IMR-90 (cell line): ENCODE measurements at places on chromosomes 4 and X. TPM values are rescaled to one million over a fixed set of nuclear protein-coding genes. Genes with fewer than 3 reads are reported as not detected.

Gene GLRA2
- not detected in 2 replicates for total RNA-seq

Gene FGF5
- 18.6 and 35.8 TPM in 2 replicates for total RNA-seq

Gene CPE
- 3.6 and 4.4 TPM in 2 replicates for total RNA-seq

DNA sequence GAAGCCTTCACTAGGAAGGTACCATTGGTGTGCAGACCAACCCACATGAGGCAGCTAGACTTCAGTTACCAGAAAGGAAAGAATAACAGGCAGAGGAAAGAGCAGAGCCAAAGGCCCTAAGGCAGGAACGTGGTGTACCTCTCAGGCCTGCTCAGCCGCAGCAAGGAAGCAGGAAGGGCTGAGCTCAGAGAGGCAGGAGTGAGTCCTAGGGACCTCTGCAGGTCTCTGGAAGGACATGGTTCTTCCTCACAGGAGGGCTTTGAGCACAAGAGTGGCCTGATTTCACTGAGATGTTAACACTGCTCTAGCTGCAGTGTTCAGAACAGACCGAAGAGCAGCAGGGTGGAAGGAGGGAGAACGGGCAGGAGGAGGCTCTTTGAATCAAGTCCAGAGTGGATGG, 124.6 kb downstream of the DCHS2 start:
- H3K4me1 ChIP-seq, result no peaks in the 10 kb centered on the region
- no peak overlapping the region for H3K4me3 ChIP-seq
- no peaks in the 10 kb centered on the region for H3K36me3 ChIP-seq
- DNase-seq, result no peak

- no peak overlapping the region for H3K27ac ChIP-seq
- H3K36me3 ChIP-seq, result no peaks in the 10 kb centered on the region
Observed at GRCh38 chr4:791898-792625, 33.9 kb downstream of the CPLX1 start.

DNA sequence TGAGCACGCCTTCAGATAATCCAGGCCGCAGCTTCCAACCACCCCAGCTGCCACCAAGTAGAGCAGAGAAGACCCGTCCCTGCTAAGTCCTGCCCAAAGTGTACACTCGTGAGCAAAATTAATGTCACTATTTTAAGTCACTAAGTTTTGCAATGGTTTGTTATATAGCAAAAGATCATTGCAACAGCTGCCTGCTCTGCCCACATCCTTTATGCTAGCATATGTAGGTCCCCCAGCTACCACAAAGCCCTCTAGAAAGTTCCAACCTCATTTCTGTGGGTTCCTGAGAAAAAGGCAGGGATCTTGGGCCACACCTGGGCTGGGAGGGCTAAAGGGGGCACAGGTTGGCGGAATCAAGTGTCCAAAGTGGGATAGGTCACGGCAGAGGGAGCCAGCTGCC, 346.9 kb downstream of the BCOR start:
- H3K4me3 ChIP-seq, result no peak overlapping the region
- no peaks in the 10 kb centered on the region for H3K36me3 ChIP-seq
- H3K27ac ChIP-seq, result no peak overlapping the region
- peaks cover 4% of the 10 kb centered on the region; the same call in 1 of the 2 replicates for H3K4me1 ChIP-seq
- no peak for DNase-seq
- peaks cover 3% of the 10 kb centered on the region for H3K27me3 ChIP-seq

DNA sequence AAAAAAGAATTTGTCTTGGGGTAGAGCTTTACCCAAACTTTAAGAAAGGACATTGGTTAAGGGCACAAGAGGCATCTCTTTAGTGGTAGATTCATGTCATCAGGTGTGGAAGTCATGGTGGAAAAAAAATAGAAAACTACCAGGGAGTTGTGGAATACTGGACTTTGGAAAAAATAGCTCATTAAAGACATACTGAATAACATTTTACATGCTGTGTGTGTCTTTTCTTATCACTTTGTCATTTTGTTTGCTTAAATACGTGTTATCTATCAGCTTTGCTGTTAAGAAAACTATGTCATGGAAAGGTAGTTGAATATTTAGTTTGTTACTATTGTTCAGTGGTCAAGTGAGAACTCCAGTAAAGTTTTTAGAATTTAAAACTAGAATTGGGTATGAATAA, 147.0 kb downstream of the CCSER1 start:
- H3K4me1 ChIP-seq, result no peaks in the 10 kb centered on the region
- H3K27me3 ChIP-seq, result no peaks in the 10 kb centered on the region
- no peak overlapping the region for H3K4me3 ChIP-seq
- no peak overlapping the region for H3K27ac ChIP-seq
- H3K36me3 ChIP-seq, result no peaks in the 10 kb centered on the region

DNA sequence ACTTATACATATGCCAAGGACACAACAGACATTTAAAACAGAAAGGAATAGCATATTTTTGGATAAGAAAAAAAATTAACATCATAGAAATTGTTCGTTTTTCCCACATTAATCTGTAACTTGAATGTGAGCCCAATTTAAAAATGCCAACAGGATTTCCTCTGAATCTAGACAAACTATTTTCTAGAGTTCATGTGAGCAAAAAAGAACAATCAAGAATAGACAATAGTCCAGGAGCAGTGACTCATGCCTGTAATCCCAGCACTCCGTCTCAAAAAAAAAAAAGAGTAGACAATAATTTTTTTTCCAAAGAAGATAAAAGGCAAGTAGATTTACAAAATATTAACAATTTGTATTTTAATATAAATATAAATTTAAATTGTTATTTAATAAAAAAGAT, 73.7 kb upstream of the DUSP21 start:
- no peak overlapping the region for H3K27ac ChIP-seq
- DNase-seq, result no peak
- H3K36me3 ChIP-seq, result no peaks in the 10 kb centered on the region

DNA sequence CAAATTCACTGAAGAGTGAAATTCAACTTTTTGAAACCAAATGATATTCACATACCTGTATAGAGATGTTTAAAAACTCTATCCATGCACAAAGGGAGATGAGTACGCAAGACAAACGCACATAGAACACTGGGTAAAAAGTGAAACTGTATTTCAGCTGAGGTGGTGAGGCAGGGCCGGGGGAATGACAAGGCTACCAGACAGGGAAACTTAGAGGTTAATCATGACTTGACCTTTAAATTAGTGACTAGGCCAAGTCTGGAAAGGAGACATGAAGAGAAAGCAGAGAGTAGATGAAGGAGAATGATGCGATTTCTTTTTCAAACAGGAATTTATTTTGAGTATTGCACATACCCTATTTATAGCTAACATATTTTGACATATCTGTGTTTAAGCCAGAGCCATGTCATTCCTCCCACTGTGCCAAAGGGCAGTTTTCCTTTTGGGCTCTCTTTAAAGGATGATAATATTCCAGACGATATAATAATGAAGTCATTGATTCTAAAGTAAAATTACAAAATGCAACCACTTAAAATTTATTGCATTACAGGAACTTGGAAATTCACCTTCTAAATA, 49.4 kb downstream of the ARHGEF6 start:
- H3K27ac ChIP-seq, result no peak overlapping the region
- no peaks in the 10 kb centered on the region for H3K36me3 ChIP-seq
- DNase-seq, result no peak
- no peaks in the 10 kb centered on the region for H3K4me1 ChIP-seq

GRCh38 chr4:1241936-1242505, 6.9 kb downstream of the CTBP1 start:
- no peaks in the 10 kb centered on the region for H3K27me3 ChIP-seq
- DNase-seq, result no peak
- no peak overlapping the region for H3K27ac ChIP-seq
- H3K4me1 ChIP-seq, result peaks cover 13% of the 10 kb centered on the region

GRCh38 chr4:163309466-163309865, 22.9 kb downstream of the NPY1R start:
- no peaks in the 10 kb centered on the region for H3K27me3 ChIP-seq
- no peak overlapping the region for H3K27ac ChIP-seq
- no peaks in the 10 kb centered on the region for H3K4me1 ChIP-seq
- DNase-seq, result no peak
- no peaks in the 10 kb centered on the region for H3K36me3 ChIP-seq
- no peak overlapping the region for H3K4me3 ChIP-seq

DNA sequence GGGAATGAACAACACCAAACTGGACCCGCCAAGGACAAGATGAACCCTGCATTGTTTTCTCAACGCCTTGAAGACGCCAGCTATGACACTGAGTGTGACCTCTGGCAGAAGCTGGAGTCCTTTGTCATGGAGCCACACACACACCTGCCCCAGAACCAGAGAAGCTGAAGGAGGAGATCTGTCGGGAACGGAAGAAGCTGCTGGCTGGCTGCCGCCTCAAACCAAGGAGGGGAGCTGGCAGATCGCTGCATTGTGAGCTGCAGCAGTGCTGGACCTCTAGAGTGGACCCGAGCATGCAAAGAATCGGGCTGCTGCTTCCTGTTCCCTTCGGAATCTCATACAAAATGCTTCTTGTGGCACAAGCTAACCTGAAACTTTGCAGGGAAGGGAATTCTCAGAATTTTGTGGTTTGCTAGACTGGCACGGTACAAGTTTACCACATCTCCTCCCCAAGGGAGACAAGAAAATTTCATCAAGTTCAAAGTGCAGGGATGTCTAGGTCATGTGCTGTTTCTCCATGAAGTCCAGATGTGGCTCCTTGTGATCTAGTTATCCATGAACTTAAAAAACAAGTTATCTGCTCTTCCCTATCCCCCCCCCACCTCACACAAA, 23.4 kb upstream of the GLRB start:
- 0 out of 2 replicates have a peak, but pooled peaks cover 2% of the 10 kb centered on the region for H3K4me1 ChIP-seq
- no peak overlapping the region for H3K27ac ChIP-seq
- no peaks in the 10 kb centered on the region for H3K27me3 ChIP-seq
- no peak for DNase-seq

- H3K27ac ChIP-seq, result peak overlapping the region; percentile 74; the same call in 1 of the 2 replicates
- DNase-seq, result peak; percentile 17
- no peak overlapping the region for H3K4me3 ChIP-seq
- peaks cover 12% of the 10 kb centered on the region for H3K4me1 ChIP-seq
Observed at GRCh38 chr4:71267244-71267643, 71.6 kb upstream of the SLC4A4 start.

GRCh38 chr4:40059362-40059761, 2.7 kb downstream of the N4BP2 start:
- H3K27me3 ChIP-seq, result no peaks in the 10 kb centered on the region
- H3K4me3 ChIP-seq, result no peak overlapping the region
- H3K4me1 ChIP-seq, result no peaks in the 10 kb centered on the region

GRCh38 chr4:158056689-158057245, 116.1 kb downstream of the GASK1B start:
- H3K4me3 ChIP-seq, result no peak overlapping the region
- no peak overlapping the region for H3K27ac ChIP-seq
- no peaks in the 10 kb centered on the region; the same call in 1 of the 2 replicates for H3K4me1 ChIP-seq

- no peak overlapping the region for H3K4me3 ChIP-seq
- no peaks in the 10 kb centered on the region for H3K27me3 ChIP-seq
- H3K4me1 ChIP-seq, result no peaks in the 10 kb centered on the region
Observed at GRCh38 chr4:69718396-69719271, 41.8 kb downstream of the SULT1B1 start.
